ENCODE measurements at places on chromosomes 2 and 18.

- DNase-seq, result no peak
These were observed 67.2 kb downstream of the REV1 start for GRCh38 chr2:99422599-99422998.

DNA sequence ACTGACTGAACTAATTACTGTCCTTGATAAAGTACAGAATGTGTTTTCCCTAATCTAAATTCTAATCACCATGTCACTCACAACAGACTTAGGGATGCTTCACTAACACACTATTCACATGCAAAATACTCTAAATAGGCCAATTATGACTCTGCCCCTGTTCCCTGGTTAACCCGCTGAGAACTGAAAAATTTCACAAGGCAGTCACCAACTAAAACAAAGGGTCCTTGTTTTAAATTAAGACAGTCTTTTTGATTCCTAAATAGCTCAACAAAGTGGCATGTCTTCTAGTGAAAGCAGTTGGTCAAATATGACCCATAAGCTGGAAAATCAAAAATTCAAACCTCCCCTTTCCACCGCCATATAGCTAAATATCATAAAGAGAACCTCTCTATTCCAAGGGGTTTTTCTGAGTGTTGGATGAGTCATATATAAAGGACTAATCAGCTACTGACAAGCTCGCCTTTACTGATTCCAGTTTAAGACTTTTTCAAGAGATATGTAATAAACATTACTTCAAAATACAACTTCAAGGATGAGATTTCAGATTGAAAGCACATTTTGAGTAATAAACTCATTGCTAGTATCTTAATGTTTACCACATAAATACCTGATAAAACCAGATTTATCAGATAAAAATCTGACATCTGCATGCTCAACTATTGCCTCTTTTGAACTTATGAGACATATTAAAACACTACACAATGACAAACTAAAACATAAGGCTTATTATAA lies 235.8 kb downstream of the TCF4 start:
- DNase-seq, result no peak

- DNase-seq, result no peak
These were observed 477.6 kb downstream of the PARD3B start for GRCh38 chr2:205022841-205023240.

DNA sequence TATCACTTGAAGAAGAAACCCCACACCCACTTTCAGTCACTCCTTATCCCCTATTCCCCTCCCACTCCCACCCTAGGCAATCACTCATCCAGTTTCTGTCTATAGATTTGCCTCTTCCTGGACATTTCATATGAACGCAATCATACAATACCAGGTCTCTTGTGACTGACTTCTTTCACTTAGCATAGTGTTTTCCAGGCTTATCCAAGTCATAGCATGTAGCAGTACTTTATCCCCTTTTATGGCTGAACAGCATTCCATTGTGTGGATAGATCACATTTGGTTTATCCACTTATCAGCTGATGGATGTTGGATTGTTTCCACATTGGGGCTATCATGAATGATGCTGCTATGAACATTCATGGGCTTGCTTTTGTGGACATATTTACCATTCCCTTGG lies 6.6 kb downstream of the CFAP221 start:
- DNase-seq, result no peak

DNA sequence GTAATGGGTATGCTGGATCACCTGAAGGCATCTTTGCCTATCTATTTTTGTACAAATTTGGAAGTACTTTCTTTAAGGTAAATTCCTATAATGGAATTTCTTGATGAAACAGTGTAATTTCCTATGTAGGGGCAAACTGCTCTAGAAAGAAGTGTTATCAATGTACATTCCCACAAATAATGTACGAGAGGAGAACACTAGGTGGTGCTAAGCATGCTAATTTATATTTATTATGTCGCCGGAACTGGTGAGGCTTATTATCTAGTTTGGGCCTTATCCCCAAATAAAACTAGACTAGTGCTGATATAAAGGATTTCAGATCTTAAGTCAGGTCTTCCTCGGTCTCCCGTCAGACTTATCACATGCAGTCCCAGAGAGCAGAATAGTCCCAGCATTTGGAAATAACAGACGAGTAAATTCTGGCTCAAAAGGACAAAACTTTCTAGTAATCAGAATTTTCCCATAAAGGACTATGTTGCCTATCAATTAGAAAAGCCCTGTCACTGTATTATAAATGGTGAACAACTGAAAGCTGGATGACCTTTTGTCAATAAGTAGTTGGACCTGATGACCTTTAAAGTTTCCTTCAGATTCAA lies 86.9 kb upstream of the RBBP8 start:
- peak; percentile 38 for DNase-seq

DNA sequence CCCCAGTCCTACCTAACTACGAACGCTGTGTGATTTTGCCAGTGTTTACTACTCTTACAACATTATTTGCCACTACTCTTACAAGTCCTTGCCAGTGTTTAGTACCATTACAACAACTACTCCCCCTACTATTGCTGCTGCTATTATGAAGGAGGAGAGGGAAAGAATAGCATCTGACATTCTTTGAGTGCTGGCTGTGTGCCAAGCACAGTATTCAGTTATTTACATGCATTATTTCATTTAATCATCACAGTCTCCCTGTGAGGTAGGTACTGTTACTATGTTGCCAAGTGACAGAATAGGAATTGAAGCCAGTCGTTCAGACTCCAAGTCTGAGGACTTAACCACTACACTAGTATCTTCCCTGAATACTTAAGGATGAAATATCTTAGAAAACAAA lies 185.9 kb upstream of the FOSL2 start:
- no peak for DNase-seq

DNA sequence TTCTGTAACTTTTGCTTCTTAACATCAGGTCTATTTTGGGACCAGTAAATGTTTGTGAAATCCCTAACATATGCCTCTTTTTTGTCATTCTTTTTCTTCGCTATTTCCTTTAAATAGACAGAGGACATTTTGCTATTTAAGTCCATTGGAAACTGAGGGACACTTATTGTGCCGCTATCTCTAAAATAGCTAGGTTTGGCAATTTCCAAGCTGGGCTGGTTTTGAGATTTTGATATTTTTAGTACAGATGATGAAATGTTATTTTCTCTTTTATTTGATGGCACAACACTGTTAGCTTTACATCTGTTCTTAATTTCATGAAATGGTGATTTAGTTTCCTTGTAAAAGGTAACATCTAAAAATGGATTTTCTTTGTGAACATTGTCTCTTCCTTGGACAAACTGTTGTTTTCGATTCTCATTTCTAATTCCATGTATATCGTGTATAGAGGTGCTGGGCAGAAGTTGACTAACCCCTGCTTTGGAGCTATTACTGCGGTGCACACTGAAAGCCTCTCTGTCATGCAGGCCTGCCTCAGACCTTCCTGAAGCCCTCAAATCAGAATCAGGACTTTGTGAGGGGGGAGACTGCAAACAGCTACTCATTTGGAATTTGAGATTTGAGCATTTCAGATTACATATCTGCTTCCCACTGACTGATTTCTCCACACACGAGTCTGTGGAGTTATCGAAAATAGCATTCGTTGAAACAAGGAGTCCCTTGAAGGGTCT lies 594 bp downstream of the RAD51AP2 start:
- DNase-seq, result no peak

DNA sequence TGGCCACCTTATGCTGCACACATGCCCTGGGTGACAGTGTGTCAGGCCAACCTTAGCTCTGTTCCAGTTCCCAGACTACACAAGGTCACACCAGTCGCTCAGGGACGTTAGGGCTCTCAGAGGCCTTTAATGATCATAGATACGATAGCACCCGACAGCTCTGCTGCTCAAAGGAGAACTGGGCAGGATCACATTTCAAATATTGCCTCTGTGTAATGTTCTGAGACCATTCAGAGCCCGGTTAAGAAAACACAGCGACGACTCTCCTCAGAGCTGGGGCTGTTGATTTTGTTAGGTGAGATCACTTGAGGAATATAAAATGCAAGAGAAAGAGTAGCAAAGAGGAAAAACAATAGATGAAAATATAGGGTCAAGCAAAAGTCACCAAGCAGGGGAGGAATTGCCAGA lies 166.6 kb upstream of the TANK start:
- no peak for DNase-seq

DNA sequence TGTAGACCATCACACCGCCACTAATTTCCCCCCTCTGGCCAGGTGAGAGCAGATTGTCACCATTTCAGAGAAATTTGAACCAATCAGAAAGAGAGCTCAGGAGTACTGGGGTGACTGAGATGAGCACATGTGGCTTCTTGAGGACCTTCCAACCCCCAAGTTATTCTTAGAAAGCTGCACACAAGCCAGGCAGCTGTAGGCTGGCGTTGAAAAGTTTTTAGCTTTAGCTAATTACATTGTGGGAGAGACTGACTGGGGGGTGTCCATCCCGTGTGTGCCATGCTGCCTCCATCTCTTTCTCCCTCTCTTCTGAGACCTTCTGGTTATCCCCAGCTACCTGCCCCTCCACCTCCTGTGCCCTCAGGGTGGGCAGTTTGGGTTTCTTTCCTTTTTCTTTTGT lies 154.0 kb downstream of the AGAP1 start:
- DNase-seq, result no peak

DNA sequence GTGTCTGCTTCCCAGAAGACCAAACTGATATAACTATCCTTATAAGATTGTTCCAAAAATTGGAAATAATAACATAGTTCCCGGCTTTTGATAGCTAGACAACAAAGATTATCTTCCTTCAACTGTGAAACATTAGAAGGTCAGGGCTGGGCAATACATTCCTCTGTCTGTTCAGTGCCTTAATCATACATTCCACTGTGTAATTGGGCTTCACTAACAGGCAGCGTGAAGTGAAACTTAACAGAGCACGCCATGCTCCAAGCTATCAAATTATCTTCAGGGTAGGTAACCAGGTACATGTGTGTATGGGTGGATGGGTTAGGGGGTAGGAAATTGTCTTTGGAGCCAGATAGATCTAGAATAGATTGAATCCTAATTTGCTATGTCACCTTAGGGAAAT lies 23.5 kb upstream of the ARL5A start:
- DNase-seq, result no peak

GRCh38 chr2:176650838-176651555 lies 381.8 kb downstream of the MTX2 start:
- DNase-seq, result no peak

- DNase-seq, result no peak
These were observed 78.3 kb upstream of the MAP4K4 start for GRCh38 chr2:101619191-101619591.

DNA sequence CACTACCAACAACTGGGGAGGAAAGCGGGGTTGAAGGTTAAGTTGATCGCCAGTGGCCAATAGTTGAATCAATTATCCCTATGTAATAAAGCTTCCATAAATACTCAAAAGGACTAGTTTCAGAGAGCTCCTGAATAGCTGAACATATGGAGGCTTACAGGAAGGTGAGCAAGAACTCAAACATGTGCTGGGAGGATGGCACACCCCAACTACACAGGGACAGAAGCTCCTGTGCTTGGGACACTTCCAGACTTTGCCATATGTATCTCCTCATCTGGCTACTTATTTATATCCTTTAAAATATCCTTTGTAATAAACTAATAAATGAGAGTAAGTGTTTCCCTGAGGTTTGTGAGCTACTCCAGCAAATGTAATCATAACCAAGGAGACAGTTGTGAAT lies 115.7 kb downstream of the HNMT start:
- DNase-seq, result no peak

- DNase-seq, result no peak
These were observed 168.3 kb downstream of the NR4A2 start for GRCh38 chr2:156164091-156164720.

- peak; percentile 20 for DNase-seq
These were observed 74.4 kb upstream of the ASB18 start for GRCh38 chr2:236338495-236339184.

DNA sequence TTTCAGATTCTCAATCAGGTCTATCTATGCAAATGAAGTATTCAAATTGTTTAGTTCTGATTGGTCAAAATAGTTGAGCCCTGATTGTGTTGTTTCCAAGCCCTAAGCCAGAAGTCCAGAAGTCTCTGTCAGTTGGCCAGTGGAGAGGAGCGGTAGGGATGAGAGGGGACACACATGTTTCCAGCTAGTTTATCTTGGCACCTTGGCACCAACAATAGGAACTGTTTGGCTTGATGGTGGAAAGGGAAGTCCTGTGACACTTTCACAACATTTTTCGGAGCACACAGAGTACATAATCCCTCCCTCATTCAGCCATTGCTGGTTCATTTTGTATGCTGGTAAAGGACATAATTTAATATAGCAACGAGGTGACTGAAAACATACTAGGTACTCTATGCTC lies 1661.6 kb downstream of the SUCLG1 start:
- no peak for DNase-seq

DNA sequence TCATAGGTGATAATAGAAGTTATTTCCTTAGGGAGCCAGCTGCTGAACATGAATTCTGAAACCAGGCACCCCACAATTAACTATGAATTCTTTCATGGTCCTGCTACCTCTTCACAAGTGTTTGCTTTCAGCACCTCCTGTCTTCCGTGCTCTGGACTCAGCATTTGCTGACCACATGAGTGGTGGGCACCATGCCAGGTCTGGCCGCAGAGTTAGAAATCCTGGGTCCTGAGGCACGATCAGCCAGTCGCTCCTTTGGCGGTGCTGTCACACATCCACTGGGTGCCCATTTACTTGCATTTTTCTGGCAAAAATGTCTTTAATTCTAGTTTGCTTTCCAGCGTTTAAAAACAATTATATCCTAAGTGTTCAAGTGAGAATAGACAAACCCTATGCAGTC lies 196.4 kb upstream of the PXDN start:
- DNase-seq, result no peak

DNA sequence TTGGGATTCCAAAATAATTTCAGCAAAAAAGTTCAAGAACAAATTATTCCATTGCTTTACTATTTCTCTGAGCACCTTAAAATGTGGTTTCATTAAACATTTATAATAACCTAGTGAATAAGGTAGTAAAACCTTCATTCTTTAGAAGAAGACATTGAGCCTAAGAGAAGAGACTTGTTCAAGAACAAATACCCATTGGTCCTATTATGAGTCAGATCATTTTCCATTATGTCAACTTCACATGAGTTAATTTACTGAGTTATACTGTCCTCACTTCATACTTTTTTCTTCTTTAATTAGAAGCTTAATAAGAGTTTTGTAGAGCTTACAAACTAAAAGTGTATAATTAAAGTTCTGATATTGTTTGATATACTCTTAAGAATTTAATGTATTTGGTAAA lies 5.5 kb downstream of the ANKRD62 start:
- DNase-seq, result no peak

- peak; percentile 6 for DNase-seq
These were observed 136.1 kb upstream of the NRP2 start for GRCh38 chr2:205545971-205546816.

- DNase-seq, result no peak
These were observed 19.0 kb downstream of the DYNC1I2 start for GRCh38 chr2:171706152-171706803.

DNA sequence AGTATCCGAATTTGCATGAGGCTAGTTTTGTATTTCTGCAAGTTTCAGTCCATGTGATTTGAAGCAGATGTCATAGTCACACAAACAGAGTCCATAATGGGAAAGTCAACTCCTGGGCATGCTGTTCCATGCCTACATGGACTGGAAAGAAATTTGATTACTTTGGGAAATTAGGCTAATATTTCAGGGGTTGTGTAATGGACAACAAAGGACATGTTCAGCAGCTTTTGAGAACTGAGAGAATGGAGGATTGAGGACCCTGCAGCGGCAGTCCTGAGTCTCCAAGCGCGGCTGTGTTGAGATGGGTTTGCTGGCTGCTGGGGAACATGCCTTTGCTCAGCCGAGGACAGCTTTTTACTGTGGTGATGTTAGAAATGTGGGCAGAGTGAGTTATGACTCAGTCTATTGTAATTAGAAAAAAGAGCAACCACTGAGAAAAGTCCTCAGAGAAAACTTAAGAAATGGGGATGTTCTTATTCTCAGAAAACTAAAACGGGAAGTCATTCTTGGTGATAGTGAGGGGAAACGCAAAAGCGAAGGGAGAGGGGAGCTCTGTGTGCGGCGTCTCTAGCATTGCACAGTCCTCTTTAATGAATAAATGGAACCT lies 149.2 kb downstream of the FAM210A start:
- peak; percentile 64 for DNase-seq
